ENCODE measurements at places on chromosomes 2 and 18.

DNA sequence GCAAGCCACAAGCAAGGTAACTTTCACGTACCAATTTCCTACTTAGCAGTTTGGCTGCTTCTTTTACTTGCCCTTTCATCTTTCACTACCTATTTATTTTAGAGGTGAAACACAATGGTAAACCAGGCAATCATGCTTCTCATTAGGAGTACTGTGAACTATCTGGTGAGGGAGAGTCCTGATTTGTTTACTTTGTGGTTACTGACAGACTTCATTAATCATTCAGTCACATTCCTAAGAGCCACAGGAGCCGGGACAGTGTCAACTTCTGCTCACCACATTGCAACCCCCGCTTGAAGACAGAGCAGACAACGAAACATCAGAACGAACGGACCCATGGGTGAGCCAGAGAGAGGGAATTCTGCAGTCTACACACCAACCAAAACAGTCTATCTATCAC, 28.8 kb downstream of the TUBB6 start:
- DNase-seq: no peak

GRCh38 chr2:96241900-96242611, 23.7 kb downstream of the TMEM127 start:
- DNase-seq: peak; percentile 44

- DNase-seq: no peak
Observed at GRCh38 chr2:11711354-11711716, 35.1 kb upstream of the LPIN1 start.

GRCh38 chr2:221444106-221444505, 128.0 kb downstream of the EPHA4 start:
- no peak for DNase-seq

DNA sequence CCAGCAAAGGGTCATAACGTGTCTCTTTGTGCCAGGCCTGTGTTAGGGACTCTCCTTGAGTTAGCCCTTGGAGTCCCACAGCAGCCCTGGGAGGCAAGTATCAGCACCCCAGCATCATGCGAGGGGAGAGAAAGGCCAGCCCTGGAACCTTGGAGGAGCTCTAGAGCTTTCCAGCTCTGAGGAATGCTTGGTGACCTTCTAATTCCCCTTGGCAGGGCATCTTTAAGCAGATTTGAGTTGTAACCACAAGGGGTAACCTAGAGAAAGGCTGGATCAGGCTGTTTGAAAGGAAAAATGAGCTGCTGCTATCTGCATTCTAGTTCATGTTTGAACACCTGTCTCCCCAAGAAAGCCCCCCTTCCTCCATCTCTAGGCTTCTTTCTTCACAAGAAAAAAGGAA, 23.8 kb upstream of the ODC1 start:
- DNase-seq: no peak

DNA sequence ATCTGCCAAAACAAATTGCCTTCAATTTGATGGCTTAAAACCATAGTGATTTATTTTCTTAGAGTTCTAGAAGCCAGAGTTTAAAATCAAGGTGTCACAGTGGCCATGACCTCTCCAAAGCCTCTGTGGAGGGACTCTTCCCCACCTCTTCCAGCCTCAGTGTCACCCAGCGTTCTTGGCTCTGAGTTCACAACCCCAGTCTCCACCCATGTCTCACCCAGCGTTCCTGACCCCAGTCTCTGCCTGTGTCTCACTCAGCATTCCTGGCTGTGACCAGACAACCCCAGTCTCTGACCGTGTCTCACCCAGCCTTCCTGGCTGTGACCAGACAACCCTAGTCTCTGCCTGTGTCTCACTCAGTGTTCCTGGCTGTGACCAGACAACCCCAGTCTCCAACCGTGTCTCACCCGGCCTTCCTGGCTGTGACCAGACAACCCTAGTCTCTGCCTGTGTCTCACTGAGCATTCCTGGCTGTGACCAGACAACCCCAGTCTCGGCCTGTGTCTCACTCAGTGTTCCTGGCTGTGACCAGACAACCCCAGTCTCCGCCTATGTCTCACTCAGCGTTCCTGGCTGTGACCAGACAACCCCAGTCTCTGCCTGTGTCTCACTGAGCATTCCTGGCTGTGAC, 299.3 kb downstream of the GALR1 start:
- DNase-seq: no peak

GRCh38 chr2:160124571-160124970, 62.2 kb upstream of the PLA2R1 start:
- DNase-seq: no peak

GRCh38 chr2:149931486-149931885, 343.9 kb upstream of the MMADHC start:
- DNase-seq: no peak

Measured in effector memory CD8-positive, alpha-beta T cell (primary cell).